ENCODE measurements at places on chromosomes 11 and 22. TPM values are rescaled to one million over a fixed set of nuclear protein-coding genes. Genes with fewer than 3 reads are reported as not detected.
A peak's percentile ranks its signal among the peaks of the same experiment; 100 is the strongest.

DNA sequence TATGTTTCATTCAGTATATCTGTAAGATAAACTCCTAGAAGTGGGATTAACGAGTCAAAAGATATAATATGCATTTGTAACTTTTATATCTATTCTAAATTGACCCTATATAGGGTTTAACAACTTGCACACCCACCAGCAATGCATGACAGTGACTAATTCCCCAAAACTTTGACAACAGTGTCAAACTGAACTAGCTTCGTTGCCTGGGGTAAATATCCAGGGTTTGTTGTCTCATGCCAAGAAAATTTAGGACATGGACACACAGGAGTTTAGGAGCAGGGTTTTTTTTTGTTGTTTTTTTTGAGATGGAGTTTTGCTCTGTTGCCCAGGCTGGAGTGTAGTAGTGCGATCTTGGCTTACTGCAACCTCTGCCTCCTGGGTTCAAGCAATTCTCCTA lies 5.1 kb downstream of the SNU13 start:
- DNase-seq, result no peak

The RTN4RL2 gene
- total RNA-seq, result 0.57 TPM

The OR8A1 gene
- 0.07 TPM for total RNA-seq

GRCh38 chr11:19821412-19821875 lies 108.8 kb downstream of the NAV2 start:
- no peak for DNase-seq

DNA sequence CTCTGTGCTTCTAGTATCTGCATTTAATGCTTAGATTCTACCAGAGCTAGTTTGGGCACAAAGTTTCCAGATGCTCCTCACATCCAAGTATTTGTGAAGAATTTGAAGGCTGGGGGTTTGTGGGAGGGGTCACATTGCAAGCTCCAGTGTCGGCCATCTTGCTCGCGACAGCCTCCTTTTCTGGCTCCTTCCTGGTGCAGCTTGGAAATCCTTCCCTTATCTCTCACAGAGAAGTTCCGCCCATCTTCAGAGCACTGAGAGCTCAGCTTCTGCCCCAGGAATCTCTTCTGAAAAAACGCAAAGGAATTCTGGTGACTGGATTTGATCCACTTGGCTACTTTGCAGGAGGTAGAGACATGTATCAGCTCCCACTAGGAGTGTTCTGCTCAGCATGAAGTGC lies 497.5 kb downstream of the TBC1D22A start:
- no peak for DNase-seq

GRCh38 chr22:44031158-44031952 lies 7.3 kb downstream of the PARVB start:
- DNase-seq, result no peak

The SYT7 gene
- 0.92 TPM for total RNA-seq

GRCh38 chr11:116481126-116481675 lies 291.6 kb downstream of the BUD13 start:
- no peak for DNase-seq

DNA sequence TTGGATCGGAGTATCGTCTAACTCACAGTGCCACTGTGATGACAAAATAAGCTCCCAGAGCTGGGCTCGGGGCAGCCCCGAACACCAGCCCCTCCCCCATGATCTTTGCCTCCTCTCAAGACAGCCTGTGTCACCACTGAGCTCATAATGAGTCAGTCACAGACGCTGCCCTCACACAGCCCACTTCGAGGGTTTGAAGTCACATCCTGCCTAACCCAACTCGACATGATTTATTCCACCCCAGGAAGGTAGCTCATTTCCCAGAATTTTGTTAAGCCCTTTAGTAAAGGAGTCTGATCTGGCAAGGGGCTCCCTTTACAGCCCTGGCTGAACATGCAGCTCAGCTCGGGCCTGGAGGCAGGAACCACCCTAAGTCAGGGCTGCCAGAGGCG lies 22.8 kb downstream of the MYH9 start:
- no peak for DNase-seq

DNA sequence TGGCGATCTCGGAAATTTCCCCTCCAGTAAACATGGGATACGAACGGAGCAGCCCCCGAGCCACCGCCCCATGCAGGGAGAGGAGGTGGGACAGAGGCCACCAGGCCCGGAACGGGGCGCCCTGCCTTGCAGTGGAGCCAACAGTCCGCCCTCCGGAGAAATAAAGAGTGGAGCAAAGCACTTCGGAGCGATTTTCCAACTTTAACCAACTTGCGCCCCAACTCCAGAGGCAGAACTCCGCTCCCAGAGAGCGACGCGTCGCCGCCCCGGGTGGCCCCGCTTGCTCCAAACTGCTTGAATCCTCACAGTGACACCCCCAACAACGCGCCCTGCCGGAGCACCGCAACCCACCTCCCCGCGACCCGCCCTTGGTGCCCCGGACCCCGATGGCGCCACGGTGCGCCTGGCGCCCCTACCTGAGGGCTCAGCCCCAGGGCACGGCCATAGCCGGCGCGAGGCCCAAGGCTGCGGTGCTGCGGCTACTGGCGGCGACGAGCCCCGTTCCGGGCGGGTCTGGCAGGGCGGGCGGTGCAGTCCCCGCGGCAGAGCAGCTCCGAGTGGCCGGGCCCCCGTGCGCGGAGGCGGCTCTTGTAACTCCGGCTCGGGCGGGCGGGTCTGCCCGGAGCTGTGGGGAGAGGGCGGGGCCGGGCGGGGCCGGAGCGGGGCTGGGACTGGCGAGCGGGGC lies at the start of gene AHNAK:
Gene AHNAK, minus strand, starts transcription at position 563 of the 685 bp plus-strand sequence. CDS start 10,708 bp downstream, outside the sequence.
- peak; percentile 94 for DNase-seq
